ENCODE measurements at places on chromosomes 11 and 22. TPM values are rescaled to one million over a fixed set of nuclear protein-coding genes. Genes with fewer than 3 reads are reported as not detected.

- no peak for DNase-seq
- H3K36me3 ChIP-seq: no peaks in the 10 kb centered on the region
- H3K27me3 ChIP-seq: peaks cover 40% of the 10 kb centered on the region
Measured at GRCh38 chr22:42364604-42365110, 67.5 kb downstream of the NFAM1 start.

SEC14L3 gene
- polyA plus RNA-seq: not detected

DNA sequence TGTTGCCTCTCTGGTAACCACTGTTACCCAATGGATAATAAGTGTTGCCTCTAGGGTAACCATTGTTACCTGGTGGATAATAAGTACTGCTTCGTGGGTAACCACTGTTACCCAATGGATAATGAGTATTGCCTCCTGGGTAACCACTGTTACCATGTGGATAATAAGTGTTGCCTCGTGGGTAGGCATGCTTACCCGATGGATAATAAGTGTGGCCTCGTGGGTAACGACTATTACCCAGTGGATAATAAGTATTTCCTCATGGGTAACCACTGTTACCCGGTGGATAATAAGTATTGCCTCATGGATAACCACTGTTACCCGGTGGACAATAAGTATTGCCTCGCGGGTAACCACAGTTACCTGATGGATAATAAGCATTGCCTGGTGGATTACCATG lies 13.8 kb upstream of the NXPE4 start:
- H3K4me1 ChIP-seq: no peaks in the 10 kb centered on the region
- no peak overlapping the region for H3K4me3 ChIP-seq
- DNase-seq: no peak
- H3K36me3 ChIP-seq: no peaks in the 10 kb centered on the region
- H3K27me3 ChIP-seq: no peaks in the 10 kb centered on the region
- no peak overlapping the region for H3K27ac ChIP-seq

NXPE2 gene
- not detected for polyA plus RNA-seq

DNA sequence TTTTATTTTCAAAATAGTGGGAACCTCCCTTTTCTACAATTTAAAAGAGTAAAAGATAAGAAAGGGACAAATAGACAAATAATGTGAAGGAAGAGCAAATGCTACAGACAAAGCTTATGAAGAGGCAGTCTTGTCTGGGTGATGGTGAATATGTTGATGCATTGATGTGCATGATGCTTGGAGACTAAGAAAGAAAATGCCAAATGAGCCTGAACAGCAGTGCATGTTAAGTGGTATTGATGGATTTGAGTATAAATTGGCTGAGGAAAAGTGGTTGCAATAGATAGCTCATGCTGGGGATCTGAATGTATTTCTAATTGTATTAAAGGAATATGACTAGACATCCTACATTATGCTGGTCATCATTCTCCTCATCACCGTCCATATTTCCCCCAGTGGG lies 268.6 kb upstream of the ANO5 start:
- no peak for DNase-seq
- no peak overlapping the region for H3K27ac ChIP-seq
- H3K27me3 ChIP-seq: no peaks in the 10 kb centered on the region
- H3K36me3 ChIP-seq: no peaks in the 10 kb centered on the region
- H3K4me3 ChIP-seq: no peak overlapping the region

GRCh38 chr11:94519478-94520084 lies 7.3 kb downstream of the C11orf97 start:
- H3K27ac ChIP-seq: no peak overlapping the region
- peaks cover 9% of the 10 kb centered on the region for H3K4me1 ChIP-seq
- DNase-seq: peak; percentile 43
- H3K27me3 ChIP-seq: no peaks in the 10 kb centered on the region

DNA sequence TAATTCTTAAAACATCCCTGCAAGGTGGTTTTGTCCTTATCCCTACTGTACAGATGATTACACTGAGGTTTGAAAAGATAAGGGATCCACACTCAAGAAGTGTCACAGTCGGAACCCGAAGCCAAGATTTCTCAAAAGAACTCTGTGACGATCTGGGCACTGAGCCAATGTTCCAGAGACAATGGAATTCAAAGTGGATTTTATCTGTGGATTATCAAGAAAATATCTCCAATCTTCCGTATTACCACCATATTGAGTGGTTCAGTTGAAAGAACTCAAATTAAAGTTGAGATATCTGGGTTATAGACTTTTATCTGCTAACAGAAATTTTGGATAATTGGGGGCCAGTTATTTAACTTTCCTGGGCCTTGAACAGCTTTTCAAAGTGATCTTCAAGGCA lies 100.0 kb upstream of the GRAMD1B start:
- H3K36me3 ChIP-seq: no peaks in the 10 kb centered on the region
- H3K4me3 ChIP-seq: no peak overlapping the region
- DNase-seq: no peak
- no peak overlapping the region for H3K27ac ChIP-seq

GRCh38 chr11:96144553-96144952 lies 198.4 kb downstream of the MAML2 start:
- H3K27ac ChIP-seq: no peak overlapping the region
- no peak for DNase-seq
- no peaks in the 10 kb centered on the region for H3K36me3 ChIP-seq
- no peaks in the 10 kb centered on the region for H3K4me1 ChIP-seq

DNA sequence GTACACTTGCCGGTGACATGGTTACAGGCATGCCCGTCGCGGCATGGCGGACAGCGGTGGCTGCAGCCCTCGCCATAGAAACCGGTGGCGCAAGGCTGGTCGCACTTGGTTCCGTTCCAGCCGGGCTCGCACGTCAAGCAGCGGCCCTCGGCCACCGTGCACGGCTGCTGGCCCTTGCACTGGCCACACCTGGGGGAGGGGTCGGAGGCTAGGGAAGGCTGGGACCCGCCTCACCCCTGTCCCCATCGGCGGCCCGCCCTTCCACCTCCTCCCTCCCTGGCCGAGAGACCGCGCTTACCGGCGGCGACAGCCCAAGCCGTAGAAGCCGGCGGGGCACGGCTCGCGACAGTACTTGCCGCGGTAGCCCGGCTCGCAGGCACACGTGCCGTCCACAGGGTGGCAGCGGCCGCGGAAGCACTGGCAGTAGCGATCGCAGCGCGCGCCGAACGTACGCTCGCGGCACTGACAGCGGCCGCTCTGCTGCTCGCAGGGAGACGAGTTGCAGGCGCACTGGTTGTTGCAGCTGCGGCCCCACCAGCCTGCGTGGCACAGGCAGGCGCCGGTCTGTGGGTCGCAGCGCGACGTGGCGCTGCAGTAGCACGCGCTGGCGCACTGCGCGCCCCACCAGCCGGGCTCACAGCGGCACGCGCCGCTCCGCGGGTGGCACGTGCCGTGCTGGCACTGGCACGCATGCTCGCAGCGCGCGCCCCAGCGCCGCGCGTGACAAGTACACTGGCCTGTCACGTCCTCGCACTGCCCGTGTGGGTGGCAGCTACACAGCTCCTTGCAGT lies 6.7 kb downstream of the SCARF2 start:
- H3K27ac ChIP-seq: no peak overlapping the region
- no peak overlapping the region for H3K4me3 ChIP-seq
- DNase-seq: peak; percentile 60
- H3K36me3 ChIP-seq: no peaks in the 10 kb centered on the region

KRTAP5-1 gene
- polyA plus RNA-seq: not detected

DNA sequence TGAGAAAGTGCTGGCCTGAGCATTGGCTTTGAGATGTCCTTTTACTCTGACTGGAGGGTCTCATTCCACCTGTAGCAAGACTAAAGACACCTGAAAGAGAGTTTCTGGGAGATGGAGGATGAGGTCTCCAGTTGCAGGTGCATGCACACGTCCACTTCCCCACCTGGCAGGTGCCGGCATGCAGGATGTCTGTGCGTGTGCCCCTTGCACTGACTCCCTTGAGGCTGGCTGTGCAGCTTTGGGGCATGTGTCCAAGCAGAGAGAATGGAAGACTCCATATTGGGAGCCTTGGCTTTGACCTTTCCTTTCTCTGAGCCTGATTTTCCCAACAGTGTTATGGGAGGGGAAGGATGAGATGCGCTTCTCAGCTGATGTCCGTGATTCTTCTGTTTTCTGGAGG lies 44.0 kb upstream of the TUB start:
- H3K27ac ChIP-seq: no peak overlapping the region
- H3K27me3 ChIP-seq: no peaks in the 10 kb centered on the region
- no peak for DNase-seq
- no peaks in the 10 kb centered on the region for H3K4me1 ChIP-seq
- H3K4me3 ChIP-seq: no peak overlapping the region

DNA sequence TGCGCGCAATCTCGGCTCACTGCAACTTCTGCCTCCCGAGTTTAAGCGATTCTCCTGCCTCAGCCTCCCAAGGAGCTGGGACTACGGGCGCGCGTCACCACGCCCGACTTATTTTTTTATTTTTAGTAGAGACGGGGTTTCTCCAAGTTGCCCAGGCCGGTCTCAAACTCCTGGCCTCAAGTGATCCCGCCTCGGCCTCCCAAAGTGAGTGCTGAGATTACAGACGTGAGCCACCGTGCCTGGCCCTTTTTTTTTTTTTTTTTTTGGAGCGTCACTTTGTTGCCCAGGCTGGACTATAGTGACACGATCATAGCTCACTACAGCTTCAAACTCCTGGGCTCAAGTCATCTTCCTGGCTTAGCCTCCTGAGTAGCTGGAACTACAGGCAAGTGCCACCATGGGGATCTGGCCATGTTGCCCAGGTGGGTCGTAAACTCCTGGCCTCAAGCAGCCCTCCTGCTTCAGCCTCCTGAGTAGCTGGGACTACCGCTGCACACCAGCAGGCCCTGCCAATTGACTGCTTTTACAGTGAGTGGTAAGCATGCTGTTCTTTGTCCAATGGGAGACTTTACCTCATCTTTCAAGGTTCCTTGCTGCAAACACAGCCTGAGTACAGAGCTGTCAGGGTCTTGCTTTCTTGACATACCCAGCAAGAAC lies 600 bp upstream of the CENPM start:
- H3K36me3 ChIP-seq: no peaks in the 10 kb centered on the region
- peak overlapping the region; percentile 60 for H3K4me3 ChIP-seq
- no peak for DNase-seq
- H3K27ac ChIP-seq: no peak overlapping the region

DNA sequence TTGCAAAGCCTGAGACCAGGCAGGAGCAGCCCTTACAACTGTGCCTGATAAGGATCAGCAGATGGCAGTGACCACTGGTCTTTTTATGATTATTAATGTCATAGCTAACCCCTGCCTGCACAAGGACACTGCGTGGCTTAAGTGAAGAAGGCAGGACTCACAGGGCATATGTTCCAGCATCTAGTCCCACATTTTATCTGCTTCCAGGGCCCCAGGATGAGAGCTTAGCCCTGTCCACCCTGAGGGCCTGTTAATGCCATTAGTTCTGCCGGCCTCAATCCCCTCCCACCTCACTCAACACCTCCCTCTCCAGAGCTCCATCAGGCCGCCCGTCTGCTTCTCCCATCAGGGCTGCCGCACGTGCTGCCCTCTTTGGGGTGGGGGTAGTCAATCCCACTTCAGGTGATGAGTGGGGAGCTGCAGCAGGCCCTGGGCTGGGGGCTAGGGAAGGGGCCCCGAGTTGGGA lies 33.1 kb upstream of the TSPAN18 start:
- no peak for DNase-seq
- H3K4me3 ChIP-seq: no peak overlapping the region
- H3K27ac ChIP-seq: no peak overlapping the region
- no peaks in the 10 kb centered on the region for H3K4me1 ChIP-seq
- H3K36me3 ChIP-seq: no peaks in the 10 kb centered on the region

UBQLNL gene
- not detected for polyA plus RNA-seq

NPTXR gene
- not detected for polyA plus RNA-seq

DNA sequence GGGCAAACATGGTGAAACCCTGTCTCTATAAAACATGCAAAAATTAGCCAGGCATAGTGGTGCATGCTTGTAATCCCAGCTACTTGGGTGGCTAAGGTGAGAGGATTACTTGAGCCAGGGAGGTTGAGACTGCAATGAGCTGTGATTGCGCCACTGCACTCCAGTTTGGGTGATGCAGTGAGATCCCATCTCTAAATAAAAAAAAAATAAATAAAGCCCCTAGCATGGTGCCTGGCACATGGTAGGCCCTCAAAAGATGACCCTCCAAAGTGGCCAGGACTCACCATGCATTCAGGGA lies 74.6 kb downstream of the PTPRJ start:
- H3K4me1 ChIP-seq: peaks cover 76% of the 10 kb centered on the region
- DNase-seq: no peak
- no peak overlapping the region for H3K4me3 ChIP-seq
- H3K27me3 ChIP-seq: no peaks in the 10 kb centered on the region
- H3K27ac ChIP-seq: peak overlapping the region; percentile 46

- H3K4me3 ChIP-seq: no peak overlapping the region
- H3K27ac ChIP-seq: no peak overlapping the region
- no peaks in the 10 kb centered on the region for H3K27me3 ChIP-seq
- no peak for DNase-seq
- no peaks in the 10 kb centered on the region for H3K4me1 ChIP-seq
- H3K36me3 ChIP-seq: no peaks in the 10 kb centered on the region
Measured at GRCh38 chr11:109853156-109853776, 239.9 kb upstream of the ZC3H12C start.

GRCh38 chr22:42913874-42914510 lies 56.9 kb upstream of the ARFGAP3 start:
- no peaks in the 10 kb centered on the region for H3K27me3 ChIP-seq
- no peak overlapping the region for H3K4me3 ChIP-seq
- peaks cover 25% of the 10 kb centered on the region for H3K4me1 ChIP-seq
- no peak for DNase-seq

GRCh38 chr11:64757549-64758329 lies 2.0 kb downstream of the PYGM start:
- no peak overlapping the region for H3K4me3 ChIP-seq
- H3K27me3 ChIP-seq: no peaks in the 10 kb centered on the region
- no peaks in the 10 kb centered on the region for H3K4me1 ChIP-seq
- DNase-seq: no peak
- peaks cover 6% of the 10 kb centered on the region for H3K36me3 ChIP-seq
- no peak overlapping the region for H3K27ac ChIP-seq

TPBGL gene
- not detected for polyA plus RNA-seq

GUCY1A2 gene
- polyA plus RNA-seq: not detected

- no peak overlapping the region for H3K27ac ChIP-seq
- no peaks in the 10 kb centered on the region for H3K27me3 ChIP-seq
- no peaks in the 10 kb centered on the region for H3K4me1 ChIP-seq
- no peak for DNase-seq
- H3K4me3 ChIP-seq: no peak overlapping the region
Measured at GRCh38 chr22:20216863-20217499, 51.1 kb downstream of the RTN4R start.

- no peak overlapping the region for H3K27ac ChIP-seq
- H3K4me1 ChIP-seq: no peaks in the 10 kb centered on the region
- no peak for DNase-seq
- H3K36me3 ChIP-seq: no peaks in the 10 kb centered on the region
Measured at GRCh38 chr11:13891911-13892310, 70.6 kb upstream of the SPON1 start.

DNA sequence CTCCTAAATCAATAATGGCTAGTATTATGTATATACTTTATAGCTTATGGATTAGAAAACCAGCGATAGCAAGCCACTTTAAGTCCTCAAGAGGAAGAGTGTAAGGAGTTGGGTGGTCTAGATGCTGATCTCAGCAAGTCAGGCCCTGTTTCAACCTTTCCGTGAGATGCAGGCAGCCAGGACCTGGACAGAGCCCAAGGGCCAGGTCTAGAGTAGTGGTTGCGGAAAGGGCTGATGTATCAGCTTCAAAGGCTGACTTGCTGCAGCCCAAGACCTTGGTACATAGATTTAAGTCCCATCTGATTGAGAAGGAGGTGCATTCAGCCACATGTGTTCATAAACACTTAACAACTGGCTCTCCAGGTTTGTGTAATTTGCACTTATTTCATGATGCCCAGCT lies 33.4 kb downstream of the FLI1 start:
- H3K36me3 ChIP-seq: peaks cover 12% of the 10 kb centered on the region

GRCh38 chr11:43434893-43435292 lies 76.2 kb downstream of the TTC17 start:
- H3K4me1 ChIP-seq: no peaks in the 10 kb centered on the region
- peaks cover 79% of the 10 kb centered on the region for H3K36me3 ChIP-seq
- no peaks in the 10 kb centered on the region for H3K27me3 ChIP-seq
- H3K4me3 ChIP-seq: no peak overlapping the region
- DNase-seq: no peak
